ENCODE measurements at places on chromosomes 16 and 17. TPM values are rescaled to one million over a fixed set of nuclear protein-coding genes. Genes with fewer than 3 reads are reported as not detected.
A peak's percentile ranks its signal among the peaks of the same experiment; 100 is the strongest.

- DNase-seq: peak; percentile 63
Observed at GRCh38 chr16:52191531-52192134, 355.3 kb downstream of the TOX3 start.

Gene HOXB7
- not detected for total RNA-seq

- no peak for DNase-seq
Observed at GRCh38 chr17:68452724-68453290, 4.5 kb downstream of the WIPI1 start.

DNA sequence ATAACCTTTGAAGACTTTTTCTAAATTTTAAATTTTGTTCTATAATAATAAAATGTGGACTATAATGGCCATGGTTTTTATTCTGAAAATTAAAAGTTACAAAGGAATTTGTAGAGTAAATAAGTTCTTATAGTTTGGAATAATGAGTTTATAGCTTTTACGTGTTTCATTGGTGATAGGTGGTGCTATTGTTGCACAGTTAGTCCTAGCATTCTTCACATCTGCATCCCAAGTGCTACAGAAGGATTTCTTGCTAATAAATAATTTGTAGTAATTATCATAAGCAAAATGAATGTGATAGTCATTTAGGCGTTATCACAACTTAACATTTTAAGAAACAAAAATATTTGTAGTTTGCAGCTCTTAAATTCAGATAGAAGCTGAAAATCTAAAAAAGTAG lies 67.9 kb downstream of the BCAS3 start:
- peak; percentile 12 for DNase-seq

DNA sequence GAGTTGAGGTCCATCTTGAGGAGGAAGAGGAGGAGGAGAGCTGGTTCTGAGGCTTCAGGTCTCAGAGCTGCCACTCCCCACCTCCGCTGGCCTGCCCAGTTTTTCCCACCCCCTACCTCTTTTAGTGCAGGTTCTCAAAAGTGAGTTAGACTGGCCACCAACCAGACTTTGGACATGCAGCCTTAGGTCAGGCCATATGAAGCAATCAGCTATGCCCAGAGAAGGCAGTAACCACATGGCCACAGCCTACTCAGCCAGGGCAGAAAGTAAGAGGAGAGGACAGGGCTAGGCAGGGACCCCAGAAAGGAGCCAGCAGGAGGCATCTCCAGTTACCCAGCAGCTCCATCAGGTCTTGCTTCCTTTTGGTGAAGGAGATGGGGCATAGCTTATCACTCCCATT lies 9.0 kb downstream of the MYO15A start:
- no peak for DNase-seq

DNA sequence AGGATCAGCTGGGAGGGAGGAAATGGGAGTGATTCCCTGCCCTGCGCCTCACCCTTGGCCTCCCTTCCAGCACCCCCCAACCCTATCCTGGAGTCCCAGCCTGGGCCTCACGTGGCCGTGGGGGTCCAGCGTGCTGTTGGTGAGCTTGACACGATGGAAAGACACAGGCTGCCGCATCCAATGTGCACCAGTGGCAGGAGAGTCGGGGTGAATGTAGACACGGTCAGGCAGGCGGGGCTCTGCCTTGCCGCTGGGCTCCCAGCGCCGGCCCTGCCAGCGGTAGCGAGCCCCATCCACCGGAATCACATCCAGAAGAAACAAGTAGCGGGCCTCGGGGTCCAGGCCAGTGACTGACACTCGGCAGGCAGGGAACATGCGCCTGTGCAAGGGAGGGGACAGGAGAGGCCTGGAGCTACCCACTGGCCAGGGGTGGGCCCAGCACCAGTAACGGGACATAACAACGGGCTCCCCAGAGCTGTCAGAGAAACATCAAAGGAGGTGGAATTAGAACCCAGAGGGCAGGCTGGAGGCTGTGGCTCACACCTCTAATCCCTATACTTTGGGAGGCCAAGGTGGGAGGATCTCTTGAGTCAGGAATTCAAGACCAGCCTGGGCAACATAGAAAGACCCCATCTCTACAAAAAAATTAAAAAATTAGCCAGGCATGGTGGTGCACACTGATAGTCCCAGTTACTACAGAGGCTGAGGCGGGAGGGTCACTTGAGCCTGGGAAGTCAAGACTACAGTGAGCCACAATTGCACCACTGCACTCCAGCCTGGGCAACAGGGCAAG lies 2.7 kb downstream of the TBX6 start:
- DNase-seq: no peak
